Fibroblast of skin of right quadriceps (primary cell): ENCODE measurements at places on chromosomes 2 and 18.

GRCh38 chr2:219475697-219476651 is 22.7 kb upstream of the GMPPA start:
- peak; percentile 82 for DNase-seq

DNA sequence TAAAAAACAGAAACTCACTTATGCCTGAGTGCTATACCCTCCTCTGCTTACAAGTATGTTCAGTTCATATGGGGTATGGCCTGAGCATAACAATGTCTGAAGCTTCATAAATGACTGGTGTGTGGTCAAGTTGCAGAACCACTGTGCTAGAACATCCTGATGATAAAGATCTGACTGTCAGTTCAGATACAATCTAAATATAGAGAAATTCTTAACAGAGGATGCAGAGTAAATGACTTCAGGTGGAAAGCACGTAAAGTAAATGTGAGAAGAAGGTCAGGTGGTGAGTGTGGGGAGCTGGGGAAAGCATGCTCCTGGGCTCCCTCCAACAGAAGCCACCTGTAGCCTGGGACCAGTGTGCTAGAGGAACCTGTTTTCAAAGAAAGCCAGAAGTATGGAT is 926.2 kb downstream of the TSN start:
- no peak for DNase-seq

- DNase-seq = no peak
Measured at GRCh38 chr2:15941481-15941850, 1.1 kb downstream of the MYCN start.

- no peak for DNase-seq
Measured at GRCh38 chr2:52500561-52500960, 1267.0 kb upstream of the CHAC2 start.

DNA sequence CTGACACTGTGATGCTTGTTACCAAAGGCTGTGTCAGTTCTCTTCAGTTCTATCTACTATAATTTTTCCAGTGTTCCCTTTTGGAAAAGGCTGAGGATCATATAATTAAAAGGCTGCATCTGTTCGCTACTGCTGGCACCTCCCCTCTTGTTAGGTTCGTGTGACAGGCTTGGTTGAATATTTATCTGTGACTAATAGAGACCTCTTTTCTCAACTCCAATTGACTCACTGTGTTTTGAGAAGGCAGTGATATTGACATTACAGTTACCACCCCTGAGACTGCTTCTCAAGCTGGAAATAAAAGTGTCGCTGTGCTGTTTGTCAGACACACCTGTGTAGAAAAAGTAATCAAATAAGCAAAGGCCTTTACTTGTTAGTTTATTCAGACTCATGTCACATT is 205.5 kb upstream of the KCNH7 start:
- no peak for DNase-seq

DNA sequence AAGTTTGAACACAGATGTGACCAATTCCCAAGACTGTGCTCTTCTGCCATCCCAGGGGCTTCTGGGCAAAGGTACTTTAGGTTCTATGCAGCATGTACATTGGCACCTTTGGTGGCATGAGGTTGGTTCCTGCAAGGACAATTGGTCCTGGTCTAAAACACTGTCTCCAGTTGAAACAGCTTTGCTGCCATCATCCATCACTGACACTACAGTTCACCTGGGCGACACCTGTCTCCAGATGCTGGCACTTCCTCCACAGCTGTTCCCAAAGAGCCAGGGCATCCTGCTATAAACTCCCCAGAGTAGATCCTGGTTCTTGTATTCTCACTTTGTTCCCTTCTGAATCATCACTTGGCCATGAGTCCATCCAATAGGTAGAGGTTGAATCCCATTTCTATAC is 60.6 kb downstream of the FHOD3 start:
- no peak for DNase-seq

DNA sequence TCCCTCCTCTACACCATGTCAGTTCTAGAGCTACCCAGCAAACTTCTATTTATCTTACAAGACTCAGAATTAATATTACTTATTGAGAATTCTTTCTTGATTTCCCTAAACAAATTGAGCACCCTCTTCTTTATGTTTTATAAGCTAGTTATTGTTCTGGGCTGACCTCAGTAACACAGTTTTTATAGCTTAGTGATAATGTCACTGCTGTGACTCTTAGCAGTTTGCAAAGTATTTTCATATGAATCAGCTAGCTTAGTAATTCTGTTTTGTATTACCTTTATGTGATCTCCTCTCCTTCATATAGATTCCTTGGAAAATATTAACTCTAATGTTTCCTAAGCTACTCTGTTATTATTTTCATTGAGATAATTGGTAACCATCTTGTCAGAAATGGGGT is 114.9 kb downstream of the PMS1 start:
- DNase-seq = no peak

- peak; percentile 77 for DNase-seq
Measured at GRCh38 chr2:173150087-173150486, 74.4 kb downstream of the MAP3K20 start.

GRCh38 chr2:7437716-7438632 is 520.8 kb downstream of the RNF144A start:
- no peak for DNase-seq

GRCh38 chr18:79512461-79513380 is 117.0 kb downstream of the NFATC1 start:
- no peak for DNase-seq

- DNase-seq = no peak
Measured at GRCh38 chr2:207416111-207416510, 113.7 kb upstream of the CREB1 start.

GRCh38 chr2:240831594-240832204 is 11.7 kb upstream of the KIF1A start:
- no peak for DNase-seq

DNA sequence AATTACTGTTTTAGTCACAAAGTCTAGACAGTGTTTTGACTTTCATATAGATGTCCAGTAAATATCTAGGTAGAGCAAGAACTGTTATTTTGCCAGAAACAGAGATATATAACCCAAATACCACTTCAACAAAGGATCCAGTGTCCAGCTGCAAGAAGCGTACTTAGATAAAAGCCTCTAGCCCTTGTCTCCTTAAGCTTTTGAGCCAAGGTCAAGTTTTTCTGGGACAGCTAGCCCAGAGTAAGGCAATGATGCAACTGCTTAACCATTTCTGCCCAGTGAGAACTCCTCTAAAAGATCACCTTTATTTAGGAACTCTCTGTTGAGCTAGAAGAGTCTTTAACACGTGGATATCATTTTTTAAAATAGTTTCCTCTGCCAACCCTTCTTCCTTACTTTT is 1424.9 kb upstream of the NXPH2 start:
- DNase-seq = no peak

DNA sequence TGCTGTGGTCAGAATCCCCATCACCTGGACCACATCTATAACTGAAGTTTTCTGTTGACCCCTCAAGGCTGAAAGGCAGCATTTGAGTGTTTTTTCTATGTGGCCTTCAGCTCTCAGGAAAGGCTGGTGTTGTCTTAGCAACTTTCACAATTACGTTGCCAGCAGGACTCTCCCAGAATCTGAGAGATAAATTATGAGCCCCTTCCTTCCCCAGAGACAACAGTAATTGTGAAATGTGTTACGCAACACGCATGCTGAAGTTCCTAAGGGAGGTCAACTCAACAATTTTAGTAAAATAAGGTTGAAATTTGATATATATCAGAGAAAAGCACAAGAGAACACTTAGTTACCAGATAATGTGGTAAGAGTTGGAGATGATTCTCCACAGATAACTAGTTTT is 216.5 kb upstream of the SLC8A1 start:
- DNase-seq = peak; percentile 90

DNA sequence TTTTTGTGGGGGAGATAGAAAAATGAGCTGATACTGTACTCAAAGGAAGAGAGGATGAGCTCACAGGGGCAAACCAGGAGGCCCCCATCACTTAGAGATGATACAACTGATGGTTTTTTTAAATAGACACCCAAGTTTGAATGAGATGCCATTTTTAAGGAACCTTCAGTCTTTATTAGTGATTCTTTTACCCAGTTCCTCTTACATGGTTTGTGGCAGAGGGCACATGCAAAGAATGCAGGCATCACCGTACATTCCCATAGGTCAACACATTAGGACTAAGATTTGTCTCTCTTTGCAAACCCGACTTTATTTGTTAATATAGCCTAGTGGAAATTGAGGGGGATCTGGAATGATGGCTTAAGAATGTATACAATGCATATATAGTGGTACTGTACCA is 250.9 kb downstream of the ASXL3 start:
- no peak for DNase-seq

GRCh38 chr2:154992826-154993225 is 294.3 kb downstream of the KCNJ3 start:
- DNase-seq = no peak

- no peak for DNase-seq
Measured at GRCh38 chr2:127181851-127182250, 38.2 kb downstream of the CYP27C1 start.

DNA sequence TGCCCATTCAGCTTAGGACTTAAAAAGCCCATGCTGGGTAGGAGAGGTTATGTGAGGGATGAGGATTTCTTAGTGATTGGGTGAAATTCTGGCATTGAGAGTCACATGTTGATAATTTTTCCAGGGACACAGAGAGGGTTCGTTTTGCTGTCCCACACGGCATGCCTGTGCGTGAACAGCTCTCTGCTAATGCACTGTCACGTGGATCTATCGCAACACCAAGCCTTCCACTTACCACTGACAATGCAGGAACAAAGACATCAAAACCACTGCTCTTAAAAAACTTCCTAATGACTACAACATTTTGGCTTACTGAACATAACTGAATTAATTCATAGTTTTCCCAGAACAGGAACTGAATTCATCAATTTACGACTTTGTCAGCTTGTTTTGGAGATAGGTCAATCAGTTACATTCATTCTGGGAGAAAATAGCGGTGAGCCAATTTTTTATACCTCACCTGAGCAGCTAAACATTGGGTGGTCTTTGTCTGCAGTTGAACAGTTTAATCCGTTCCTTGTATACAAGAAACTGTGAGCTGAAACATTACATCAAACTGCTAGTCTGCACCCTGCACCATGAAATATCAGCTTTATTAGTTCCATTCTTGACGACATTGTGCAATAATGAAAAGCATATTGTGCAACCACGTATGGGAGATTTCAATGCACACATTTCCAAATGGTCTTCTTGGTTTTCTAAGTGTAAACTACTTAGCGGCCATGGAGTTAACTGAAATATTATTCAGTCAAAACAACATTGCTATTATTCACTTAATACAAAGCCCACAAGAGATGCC is 127.1 kb downstream of the LPIN1 start:
- DNase-seq = peak; percentile 81

GRCh38 chr18:13218368-13218991 is at the start of gene LDLRAD4:
Gene LDLRAD4, plus strand, starts transcription at chr18:13218760.
- no peak for DNase-seq

DNA sequence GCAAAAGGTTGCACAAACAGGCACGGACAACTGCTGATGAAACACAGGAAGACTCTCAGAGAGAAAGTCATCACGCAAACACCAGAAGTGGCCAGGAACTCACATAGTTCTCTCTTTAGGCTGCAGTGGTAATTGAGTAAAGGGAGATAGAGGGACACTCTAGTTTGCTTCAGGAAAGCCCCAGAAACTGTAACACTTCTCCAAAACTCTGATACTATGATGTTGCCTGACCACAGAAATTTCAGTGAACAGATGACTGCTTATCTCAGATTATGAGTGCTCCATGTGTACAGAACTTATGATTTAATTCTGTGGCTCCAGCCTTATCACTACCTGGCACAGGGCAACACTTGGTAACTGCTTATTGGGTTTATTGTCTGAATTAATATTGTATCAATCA is 311.5 kb upstream of the GYPC start:
- DNase-seq = no peak
